HT1080 (cell line): ENCODE measurements at places on chromosomes 2 and 18.

DNA sequence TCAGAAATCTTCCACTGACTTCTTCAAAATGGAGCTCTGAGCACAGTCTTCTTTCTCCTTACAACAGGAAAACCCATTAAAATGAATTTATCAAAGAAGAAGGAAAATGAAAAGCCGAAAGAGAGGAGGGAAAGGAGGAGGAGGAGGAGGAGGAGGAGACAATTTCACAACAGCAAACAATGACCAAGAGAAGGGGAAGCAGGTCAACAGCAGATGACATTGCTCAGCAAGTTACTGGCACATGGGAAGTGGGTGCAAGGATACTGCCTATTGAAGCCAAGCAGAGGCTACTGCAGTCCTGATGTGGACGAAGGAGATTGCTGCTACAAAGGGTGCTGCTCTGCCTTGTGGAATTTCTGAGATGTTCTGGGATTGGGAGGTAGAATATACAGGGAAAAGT is 268.2 kb upstream of the FBXO11 start:
- DNase-seq = no peak

- DNase-seq = no peak
These were observed 3.2 kb downstream of the GALNT5 start for GRCh38 chr2:157260533-157261198.

GRCh38 chr2:3458396-3459184 is 60.7 kb downstream of the ADI1 start:
- no peak for DNase-seq

DNA sequence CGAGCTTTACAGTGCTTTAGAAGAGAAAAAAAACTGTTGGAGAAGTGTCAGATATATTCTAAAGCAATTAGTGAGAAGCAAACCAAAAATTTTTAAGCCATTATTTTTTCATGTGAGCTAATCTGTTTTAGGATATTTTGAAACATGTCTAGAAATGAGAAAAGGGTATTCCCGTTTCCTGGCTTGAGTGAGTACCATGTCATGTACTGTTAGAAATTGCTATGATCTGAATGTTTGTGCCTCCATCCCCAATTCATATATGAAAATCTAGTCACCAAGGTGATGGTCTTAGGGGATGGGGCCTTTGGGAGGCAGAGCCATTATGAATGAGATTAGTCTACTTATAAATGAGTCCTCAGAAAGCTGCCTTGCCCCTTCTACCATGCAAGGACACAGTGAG is 493.3 kb upstream of the GCFC2 start:
- DNase-seq = no peak

DNA sequence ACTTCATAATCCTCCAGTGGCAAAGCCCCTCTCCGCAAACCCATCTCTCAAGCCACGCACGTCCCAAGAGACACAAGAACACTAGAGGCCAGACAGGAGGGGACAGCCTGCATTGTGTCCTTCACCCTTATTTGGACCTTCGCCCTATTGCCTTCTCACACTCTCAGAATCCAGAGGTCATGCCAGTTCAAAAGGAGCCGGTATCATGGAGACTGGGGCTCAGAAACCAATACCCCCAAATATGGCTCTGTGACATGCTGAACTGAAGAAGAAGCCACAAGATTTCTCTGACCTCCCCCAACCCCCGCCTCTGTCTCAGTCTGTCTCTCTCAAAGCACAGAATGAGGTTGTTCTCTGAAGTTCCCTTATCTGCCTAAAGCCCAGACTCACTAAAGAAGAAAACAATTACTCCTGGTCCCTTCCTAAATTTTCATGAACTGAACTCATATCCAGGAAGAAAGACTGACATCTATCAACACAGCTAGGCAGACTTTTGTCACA is 19.2 kb upstream of the SPATA3 start:
- DNase-seq = no peak

DNA sequence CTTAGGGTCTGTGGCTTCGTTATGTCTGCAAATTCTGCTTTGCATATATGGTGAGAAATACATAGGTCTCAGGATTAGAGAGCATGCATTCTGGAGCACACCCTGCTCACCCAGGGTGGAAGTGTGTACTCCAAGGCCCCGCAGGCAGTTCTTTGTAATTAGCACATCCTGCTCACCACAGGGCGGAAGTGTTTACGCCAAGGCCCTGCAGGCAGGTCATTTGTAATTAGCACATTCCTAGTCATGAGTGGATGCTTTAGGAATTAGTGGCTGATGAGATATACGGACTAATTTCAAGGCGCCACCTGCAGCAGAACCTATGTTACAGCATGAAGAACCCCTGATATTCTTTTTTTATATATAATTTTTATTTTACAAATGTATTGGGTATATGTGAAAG is 4.2 kb downstream of the ALLC start:
- DNase-seq = no peak

- no peak for DNase-seq
These were observed 61.5 kb upstream of the NEDD4L start for GRCh38 chr18:57982372-57983021.

DNA sequence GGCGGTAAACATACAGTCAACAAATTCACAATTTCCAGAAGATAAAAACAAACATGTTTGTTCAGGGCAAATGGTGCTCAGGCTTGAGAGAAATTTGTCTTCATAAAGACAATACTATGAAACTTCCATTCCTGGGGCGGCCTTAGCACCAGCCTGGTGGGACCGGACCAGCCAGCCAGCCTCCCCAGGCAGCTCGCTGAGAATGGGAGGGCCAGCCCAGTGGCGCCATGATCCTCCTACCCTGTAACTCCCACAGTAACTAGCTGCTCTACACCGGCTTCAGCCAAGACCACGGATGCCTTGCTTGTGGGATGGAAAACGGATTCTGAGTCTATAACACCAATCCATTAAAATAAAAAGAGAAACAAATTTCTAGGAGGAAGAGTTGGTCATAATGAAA is 24.2 kb upstream of the FHOD3 start:
- DNase-seq = no peak

DNA sequence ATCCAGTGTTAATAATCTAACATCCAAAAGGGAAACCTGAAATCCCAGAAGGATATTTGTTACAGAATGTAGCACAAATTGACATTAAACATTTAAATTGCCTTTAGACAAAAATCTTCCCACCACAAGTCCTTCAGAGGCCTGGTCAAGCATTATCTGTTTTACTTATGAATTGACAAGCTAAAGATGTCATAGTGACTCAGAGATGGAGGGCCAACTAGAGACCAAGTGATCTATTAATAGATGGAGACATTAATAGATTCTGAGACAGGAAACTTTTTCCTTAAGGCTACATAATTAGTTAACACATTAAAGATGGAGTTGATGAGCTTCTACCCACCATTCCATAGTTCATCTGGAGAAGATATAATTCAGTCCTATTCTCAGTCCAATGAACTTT is 526.2 kb downstream of the IRS1 start:
- DNase-seq = no peak

- DNase-seq = peak; percentile 22
These were observed 69.2 kb upstream of the VWC2L start for GRCh38 chr2:214341646-214342045.

DNA sequence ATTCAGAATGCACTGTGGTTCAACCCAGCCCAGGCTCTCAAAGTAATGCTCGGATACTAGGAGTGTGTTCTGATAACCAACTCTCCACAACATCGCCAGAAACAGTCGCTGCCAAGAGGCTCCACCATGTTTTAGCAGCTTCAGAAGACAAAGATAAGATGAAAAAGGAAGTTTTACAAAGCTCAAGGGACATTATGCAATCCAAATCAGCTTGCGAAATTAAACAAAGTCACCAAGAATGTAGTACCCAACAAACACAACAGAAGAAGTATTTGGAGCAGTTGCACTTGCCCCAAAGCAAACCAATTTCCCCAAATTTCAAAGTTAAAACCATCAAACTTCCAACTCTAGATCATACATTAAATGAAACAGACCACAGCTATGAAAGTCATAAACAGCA is 360.9 kb downstream of the XIRP2 start:
- no peak for DNase-seq

- peak; percentile 48 for DNase-seq
These were observed 1.5 kb downstream of the ACSL3 start for GRCh38 chr2:222862106-222862908.

DNA sequence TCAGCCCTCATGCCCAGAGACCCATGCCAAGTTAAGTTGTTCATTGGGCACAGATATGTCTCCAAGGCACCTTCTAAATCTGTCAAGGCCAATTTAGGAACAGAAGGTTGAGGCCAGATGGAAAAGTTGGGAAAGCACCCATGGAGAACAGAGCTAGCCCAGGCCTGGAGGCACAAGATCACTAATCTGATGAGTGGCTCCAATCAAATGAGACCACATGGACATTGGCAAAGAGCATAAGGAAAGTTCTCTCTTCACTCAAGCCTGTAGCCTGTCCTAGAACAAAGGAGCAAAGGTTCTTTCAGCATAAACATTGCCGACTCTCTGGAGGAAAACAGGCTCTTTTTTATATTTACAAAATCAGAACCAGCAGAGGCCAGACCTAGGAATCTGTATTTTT is 154.8 kb downstream of the RNF152 start:
- no peak for DNase-seq

GRCh38 chr2:12856934-12857601 is 140.3 kb downstream of the TRIB2 start:
- DNase-seq = peak; percentile 95

DNA sequence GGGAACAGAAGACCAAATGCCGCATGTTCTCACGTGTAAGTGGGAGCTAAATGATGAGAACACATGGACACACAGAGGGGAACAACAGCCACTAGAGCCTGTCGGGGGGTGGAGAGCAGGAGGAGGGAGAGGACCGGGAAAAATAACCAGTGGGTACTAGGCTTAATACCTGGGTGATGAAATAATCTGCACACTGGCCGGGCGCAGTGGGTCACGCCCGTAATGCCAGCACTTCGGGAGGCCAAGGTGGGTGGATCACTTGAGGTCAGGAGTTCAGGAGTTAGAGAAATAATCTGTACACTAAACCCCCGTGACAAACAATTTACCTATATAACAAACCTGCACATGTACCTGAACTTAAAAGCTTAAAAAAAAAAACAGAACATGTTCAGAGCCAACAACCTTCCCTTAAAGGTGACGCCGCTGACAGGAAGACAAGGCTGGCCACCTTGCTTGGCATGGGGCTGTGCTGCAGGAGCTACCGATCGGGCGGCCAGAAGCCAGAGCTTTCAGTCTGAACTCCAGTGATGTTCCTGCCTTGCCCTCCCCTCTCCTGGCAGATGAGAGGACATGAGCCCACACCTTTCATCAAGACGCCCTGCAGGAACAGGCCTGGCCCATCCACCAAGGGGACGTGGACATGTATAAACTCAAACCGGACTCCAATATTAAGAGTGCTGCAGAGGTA is 11.2 kb downstream of the SLC66A2 start:
- no peak for DNase-seq

DNA sequence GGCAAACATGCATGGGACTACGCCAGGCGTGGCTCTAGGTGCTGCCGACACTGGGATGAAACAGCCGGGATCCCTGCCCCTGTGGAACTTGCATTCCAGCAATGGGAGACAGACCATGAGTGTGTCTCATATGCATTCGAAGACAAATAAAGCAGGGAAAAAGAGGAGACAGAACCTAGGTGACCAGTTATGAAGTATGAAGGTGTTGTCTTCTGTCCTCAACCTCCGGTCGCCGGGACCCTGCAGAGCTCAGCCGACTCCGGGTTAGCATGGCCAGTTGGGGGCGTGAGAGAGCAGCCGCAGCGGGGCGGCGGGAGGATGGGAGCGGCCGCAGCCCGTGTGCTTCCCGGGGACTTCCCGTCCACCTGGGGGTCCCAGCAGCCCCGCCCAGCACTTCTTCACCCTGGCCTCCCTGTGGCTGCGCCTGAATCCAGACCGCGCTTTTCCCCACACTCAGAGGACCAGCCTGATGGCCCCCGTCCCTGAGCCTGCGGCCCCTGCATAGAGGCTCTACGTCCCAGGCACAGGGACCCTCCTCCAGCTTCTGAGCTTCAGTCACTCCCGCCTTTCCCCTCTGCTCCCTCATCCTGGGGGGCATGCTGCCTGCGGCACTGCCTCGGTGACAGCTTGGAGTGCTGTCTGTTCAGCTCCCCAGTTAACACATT is 11.4 kb downstream of the ID2 start:
- no peak for DNase-seq

GRCh38 chr2:209609531-209609930 is 162.1 kb upstream of the UNC80 start:
- no peak for DNase-seq

GRCh38 chr2:224971214-224971613 is 71.1 kb downstream of the DOCK10 start:
- no peak for DNase-seq

DNA sequence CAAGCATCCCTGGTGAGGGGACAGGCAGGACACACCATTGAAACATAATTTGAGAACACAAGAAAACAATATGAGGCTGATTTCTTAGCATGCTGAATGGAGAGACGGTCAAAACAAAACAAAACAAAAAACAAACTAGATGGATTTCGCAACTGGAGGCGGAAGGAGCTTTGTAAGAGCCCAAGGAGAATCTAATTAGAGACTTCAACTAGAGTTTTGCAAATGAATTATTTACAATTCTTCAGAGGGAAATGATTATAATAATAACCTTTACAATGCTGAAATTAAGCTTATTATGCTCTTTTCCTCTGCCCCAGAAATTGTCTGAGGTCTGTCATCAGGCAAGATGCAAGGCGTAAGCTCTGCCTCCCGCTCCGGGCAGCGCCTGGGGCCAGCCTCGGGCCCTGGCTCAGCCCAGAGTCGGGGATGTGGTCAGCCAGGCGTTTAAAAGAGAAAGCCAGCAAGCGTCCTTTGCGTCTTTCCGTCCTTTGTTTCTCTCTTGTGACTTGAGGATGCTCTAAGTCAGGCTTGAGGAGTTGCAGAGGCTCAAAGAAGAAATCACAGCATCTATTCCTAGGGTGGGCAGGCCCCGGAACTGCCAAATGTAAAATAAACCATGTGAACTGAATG is 139.6 kb downstream of the TWIST2 start:
- DNase-seq = no peak

DNA sequence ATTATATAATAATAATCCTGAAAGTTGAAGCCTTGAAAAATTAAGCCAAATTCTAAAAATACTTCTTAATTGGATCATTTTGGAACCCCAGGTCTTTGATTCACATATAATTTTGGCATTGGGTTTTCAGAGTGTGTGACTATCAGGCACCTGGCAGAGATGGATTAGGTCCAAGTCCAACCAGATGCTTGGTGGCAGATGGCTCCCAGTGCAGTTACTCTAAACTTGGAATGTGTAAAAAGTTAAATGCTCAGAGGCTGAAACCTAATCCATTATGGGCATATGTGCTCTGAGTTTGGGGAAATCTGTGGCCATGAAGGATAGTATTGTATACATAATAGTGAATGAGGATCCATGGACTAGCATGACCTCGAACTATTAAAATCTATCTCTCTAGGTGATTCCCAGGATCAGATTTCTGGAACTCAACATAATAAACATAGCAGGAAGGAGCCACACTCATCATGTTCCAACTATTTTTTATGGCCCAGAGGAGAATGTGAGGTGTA is 333.0 kb downstream of the RPRM start:
- DNase-seq = no peak

DNA sequence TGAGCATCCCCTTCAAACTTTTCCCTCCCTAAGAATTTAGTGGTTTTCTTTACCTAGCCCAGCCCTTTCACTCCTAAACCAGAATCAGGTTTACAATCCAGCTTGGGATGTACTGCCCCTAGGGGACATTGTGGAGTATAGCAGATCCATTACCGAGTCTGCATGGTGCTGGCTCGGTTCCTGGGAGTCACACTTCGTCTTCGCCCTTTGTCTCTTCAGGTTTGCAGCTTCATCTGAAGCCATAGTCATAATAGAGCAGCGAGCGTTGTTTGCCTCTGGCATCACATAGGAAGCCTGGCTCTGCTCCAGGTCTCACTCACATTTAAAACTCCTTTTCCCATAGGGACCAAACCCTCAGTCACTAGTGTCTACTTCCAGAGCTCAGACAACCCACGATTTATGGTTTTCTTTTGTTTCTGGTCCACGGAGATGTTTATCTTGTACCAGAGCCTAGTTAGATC is 16.8 kb upstream of the LYPD6 start:
- DNase-seq = peak; percentile 41
